Skin of body (tissue), 3 donors: ENCODE measurements at places on chromosomes 4 and X. TPM values are rescaled to one million over a fixed set of nuclear protein-coding genes. Genes with fewer than 3 reads are reported as not detected.

DNA sequence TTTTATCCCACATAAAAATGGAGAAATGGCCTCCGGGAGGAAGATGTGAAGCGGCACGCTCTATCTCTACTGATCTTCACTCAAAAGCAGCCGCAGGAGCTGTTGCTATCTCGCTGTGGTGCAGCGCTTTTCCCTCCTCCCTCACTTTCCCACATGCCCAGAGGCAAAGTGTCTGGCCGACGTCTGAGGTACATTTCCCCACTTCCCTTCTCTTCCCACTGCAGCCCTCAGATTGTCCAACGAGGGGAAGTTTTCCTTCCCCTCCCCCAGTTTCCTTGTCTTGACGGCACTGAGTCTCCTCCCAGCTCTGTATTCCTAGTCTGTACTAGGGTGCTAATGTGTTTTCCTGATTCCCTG is 660 bp upstream of the COL25A1 start:
- peak; percentile 44 for DNase-seq

DNA sequence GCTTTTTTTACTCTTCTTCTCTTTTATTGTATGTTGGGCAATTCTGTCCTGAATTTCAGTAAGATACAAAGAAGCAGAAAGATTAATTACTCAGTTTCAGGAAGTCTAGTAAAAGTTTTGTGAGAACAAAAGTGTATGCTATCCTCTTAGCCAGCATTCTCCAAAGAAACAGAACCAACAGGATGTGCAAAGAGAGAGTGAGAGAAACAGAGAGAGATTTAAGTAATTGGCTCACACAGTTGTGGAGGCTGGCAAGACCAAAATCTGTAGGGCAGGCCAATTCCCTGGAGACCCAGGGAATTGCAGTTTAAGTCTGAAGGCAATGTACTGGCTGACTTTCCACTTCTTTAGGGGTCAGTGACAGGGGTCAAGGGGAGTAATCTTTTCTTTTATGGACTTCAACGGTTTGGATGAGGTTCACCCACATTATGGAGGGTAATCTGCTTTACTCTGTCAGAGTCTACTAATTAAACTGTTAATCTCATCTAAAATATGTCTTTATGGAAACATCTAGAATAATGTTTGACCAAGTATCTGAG is 59.2 kb upstream of the SLC39A8 start:
- no peak for DNase-seq

GRCh38 chr4:45475548-45475947 is 648.3 kb downstream of the GABRG1 start:
- no peak for DNase-seq

DNA sequence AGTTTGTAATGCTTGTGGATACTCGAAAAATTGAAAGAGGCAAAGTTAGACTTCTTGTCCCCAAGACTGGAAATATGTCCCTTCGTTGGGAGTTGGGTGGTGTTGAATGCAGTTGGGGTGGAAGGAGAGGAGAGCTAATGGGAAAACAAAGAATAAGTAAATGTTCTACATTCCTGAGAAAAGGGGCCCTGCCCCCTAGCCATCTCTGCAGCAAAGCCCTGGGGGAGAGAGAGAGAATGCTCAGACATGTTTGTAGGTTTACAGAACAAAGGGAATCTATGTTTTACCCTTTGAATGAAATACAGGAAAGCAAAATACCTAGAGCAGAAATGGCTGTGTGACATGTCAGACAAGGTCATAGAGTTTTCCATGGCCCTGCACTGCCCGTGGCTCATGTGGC is 88.1 kb downstream of the RASL11B start:
- DNase-seq, result no peak

DNA sequence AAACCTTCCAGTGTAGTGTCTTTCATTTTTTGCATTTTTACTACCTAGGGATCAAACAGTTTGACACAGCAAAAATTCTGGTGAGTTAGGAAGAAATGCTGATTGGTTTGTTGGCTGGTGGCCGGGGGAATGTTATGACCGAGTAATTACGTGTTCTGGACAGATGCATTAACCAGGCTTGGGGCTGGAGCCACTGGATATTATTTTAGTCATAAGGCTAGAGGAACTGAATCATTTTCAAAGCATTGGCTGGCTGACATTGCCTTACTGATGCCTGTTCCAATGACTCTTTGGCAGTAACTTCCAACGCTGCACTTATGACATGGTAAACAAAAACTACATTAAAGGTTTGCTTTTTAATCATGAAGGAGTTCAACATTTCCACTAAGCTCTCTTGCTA is 84.6 kb downstream of the FBXO8 start:
- DNase-seq, result no peak

GRCh38 chr4:11628093-11628725 is 199.5 kb upstream of the HS3ST1 start:
- no peak for DNase-seq

- DNase-seq, result peak; percentile 26
Measured at GRCh38 chr4:41258783-41259182, 2.1 kb downstream of the UCHL1 start.

Gene UGT2B15
- not detected for total RNA-seq

Gene ARHGAP24
- total RNA-seq, result 78.8 TPM

Gene SSX1
- not detected for total RNA-seq

Gene TRIM61
- total RNA-seq, result 1.2 TPM
